Right hindlimb (tissue), 1 donor: ENCODE measurements at places on chromosomes 5 and 9.

DNA sequence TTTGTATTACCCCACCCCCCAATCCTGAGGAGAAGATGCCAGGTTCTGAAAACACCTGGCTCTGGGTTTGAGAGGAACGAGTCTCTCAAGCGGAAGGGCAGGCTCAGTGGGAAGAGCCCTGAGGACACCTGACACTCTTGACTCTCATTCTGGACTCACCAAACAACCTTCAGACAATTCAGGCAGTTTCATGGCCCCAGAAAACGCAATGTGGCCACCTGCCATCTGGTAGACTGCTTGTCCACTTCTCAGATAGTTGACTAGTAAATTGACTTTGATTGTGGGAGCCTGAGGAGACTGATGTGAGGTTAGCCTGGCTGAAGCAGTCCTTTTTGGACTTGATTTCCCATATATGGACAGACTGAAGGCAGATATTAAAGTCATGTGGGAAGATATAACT, 117.5 kb upstream of the FSTL4 start:
- no peak for DNase-seq

DNA sequence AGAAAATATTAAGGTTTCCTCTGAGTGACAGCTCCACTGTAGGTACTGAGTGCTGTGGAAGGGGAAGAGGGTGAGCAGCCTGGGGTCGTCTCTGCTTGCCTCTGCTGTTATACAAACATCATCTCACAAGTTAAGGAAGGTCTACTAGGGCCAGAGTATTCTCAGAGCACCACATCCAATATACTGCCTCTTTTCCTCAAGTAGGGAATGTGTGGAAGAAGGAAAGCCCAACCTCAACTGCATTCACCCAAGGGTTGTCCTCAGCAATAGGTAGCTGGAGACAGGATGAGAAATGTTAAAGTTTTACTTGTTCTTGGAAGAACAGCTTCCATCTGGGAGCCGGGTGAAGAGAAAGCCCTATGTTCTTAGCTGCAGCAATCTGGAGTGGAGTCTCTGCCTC, 1062.3 kb upstream of the CDH10 start:
- DNase-seq, result no peak

DNA sequence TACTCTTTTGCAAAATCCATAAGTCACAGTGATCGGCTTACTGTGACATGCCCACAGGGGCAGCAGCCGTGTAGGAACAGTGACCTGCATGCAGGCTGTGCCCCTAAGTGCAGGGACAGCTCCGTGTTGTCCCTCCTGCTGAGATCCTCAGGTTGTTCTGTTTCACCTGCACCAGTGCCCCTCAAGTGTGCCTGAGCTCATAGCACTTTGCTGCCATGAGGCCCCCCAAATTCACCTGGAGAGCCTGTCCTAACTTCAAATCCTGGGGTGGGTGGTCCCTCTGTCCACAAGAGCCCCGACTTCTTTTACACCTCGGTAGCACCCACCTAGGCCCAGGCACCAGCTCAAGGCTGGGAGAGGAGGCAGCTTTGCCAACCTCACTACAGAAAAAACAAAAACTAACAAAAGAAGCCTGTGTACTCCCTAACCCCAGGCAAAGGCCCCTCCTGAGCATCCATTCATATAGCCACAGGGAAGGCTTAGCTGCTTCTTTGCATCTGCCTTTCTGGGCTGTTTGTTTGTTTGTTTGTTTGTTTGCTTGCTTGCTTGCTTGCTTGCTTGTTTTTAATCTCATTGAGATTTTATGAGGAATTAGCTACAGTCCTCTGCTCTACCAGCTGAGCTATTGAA, 214.5 kb downstream of the AUH start:
- no peak for DNase-seq

- no peak for DNase-seq
Observed at GRCh38 chr9:133275105-133276000, at the start of gene ABO. Gene ABO (minus strand): TSS chr9:133275201.

- no peak for DNase-seq
Observed at GRCh38 chr9:77847059-77847499, 184.5 kb downstream of the GNAQ start.

DNA sequence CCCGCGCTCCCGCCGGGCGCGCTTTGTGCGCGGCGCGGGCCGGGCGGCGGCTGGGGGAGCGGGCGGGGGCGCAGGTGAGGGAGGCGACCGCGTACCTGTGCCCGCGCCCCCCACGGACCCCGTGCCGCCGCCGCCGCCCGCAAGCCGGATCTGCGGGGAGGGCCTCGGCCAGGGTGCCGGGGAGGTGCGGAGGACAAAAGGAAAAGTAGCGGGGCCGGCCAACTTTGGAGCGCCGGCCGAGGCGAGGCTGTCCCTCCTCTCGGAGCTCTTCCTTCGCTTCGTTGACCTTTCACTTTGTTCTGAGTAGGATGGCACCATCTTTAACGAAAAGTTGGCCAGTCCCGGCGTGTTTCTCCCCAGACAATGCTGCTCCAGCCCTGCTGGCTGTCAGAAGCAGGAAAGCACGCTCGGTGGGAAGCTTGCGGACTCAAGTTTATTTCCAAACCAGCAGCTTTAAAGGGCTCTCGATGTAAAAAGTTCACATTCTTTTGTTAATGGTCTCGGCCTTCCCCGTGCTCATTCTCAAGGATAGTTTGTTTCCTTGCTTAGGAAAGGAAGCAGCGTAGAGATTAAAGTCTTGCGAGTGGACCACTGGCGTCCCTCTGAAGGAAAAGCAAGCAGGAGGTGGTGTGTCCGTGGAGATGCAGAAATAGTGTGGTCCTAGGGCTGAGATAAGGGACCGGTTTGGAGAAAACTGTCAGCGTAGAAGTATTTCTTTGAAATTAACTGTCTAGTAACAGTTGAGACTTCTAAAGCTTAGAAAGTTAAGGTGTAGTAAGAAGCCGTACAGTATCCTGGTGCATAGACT, 639 bp downstream of the EHMT1 start:
- DNase-seq, result no peak

GRCh38 chr9:4016789-4017188, 283.1 kb downstream of the GLIS3 start:
- DNase-seq, result no peak

DNA sequence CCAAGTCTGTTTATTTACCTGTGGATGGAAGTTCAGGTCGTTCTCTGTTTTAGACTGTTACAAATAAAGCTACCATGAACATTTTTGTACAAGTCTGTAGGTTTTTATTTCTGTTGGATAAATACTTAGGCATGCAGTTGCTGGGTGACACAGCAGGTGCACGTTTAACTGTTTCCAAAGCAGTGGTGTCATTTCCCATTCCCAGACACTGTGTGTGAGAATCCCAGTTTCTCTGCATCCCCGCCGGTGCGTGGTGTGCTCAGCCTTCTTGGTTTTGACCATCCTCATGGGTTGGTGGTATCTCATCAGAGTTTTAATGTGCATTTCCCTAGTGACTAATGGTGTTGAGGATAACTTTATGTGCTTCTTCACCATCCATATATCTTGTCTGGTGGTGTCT, 27.2 kb downstream of the AHRR start:
- DNase-seq, result no peak

DNA sequence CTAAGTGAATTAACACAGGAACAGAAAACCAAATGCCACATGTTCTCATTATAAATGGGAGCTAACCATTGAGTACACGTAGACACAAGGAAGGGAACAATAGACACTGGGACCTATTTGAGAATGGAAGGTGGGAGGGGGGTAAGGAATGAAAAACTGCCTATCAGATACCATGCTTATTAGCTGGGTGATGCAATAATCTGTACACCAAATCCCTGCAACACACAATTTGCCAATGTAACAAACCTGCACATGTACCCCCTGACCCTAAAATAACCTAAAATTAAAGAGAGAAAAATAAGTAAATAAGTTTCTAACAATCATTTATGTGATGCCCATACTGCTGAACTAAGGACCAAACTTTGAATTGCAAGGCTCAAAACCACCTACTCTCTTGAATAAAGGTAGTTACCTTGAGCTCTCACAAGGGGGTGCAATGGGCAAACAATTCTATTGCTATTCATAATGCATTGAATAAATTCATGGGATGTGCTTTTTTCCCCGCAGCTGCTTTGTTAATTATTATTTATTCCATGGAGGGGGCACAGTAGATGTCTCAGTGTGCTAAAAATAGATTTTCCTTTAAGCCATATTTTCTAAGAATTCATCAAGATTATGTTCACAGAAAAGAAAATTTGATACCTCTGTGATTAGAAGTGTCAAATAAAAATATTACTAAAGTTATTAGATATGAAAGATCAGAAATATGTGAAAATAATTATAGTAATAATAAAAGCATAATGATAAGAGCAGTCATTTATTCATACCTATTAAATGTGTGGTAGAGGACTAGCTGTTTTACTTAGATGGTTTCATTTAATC, 76.2 kb upstream of the PTPN3 start:
- no peak for DNase-seq
